ENCODE measurements at places on chromosomes 12 and 14.

GRCh38 chr12:92365333-92365732 is 219.7 kb upstream of the BTG1 start:
- DNase-seq, result no peak

GRCh38 chr14:56580221-56580711 is 668 bp downstream of the TMEM260 start:
- no peak for DNase-seq

GRCh38 chr12:96824074-96824837 is 82.8 kb upstream of the NEDD1 start:
- DNase-seq, result no peak

DNA sequence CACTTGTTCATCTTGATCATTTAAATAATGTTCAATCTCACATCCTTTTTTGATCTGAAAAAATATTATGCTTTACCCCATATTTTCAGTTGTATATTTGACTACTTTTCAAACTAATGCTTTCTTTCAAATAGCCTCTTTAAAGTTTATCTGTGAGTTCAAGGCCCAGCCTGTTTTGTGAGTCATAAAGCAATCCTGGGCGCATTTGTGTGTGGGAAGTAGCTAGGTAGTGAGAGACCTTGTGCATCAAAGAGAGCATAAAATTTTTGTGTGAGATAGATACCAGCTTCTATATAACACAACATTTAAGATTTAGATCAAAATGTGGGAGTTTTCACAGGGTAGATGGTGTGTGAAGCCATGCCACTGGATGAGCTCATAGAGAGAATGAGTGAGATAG is 405.6 kb downstream of the NAV3 start:
- DNase-seq, result no peak

DNA sequence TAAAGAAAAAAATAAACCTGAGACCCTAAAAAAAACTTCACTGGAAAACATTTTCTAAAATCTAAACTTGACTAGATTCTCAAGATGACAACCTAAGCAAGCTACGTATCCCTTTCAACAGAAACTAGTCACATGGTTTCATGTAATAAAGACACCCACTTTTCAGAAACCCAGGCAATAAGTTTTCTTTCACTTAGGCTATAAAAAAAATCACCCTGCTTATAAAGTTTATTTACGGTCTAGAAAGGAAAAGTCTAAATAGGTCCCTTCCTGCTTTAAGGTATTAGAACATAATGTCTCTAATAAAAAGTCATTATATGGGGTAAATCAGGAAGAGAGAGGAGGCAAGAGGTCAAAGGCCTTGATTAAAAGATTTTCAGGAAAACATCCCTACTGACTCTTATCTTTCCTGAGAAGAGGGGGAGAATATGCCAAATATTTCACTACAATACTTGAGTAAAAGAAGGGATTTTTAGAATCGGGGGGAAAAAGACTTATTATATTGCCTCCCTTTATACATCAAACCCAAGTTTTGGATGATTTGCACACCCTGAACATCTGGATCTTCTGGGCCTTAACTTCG is 9.5 kb downstream of the CLIP1 start:
- DNase-seq, result no peak

Data from activated CD8-positive, alpha-beta memory T cell treated with anti-CD3 and anti-CD28 coated beads for 48 hours (primary cell).